H1 (cell line): ENCODE measurements at places on chromosomes 4 and X. TPM values are rescaled to one million over a fixed set of nuclear protein-coding genes. Genes with fewer than 3 reads are reported as not detected.

ADRA2C gene
- total RNA-seq, result 13.8 and 14.8 TPM in 2 replicates

FHIP1A gene
- 75.2 and 76.3 TPM in 2 replicates for total RNA-seq

SLC49A3 gene
- total RNA-seq, result 5.7 and 8.8 TPM in 2 replicates

CCDC158 gene
- not detected in 2 replicates for total RNA-seq

NDST3 gene
- total RNA-seq, result 0.60 and 0.71 TPM in 2 replicates

BEX1 gene
- 75.2 and 76.8 TPM in 2 replicates for total RNA-seq

NBDY gene
- total RNA-seq, result 57.8 and 66.0 TPM in 2 replicates

TRAM1L1 gene
- total RNA-seq, result 1.2 and 1.5 TPM in 2 replicates

BMPR1B gene
- total RNA-seq, result 0.61 and 1.1 TPM in 2 replicates

SASH3 gene
- not detected in 2 replicates for total RNA-seq

- DNase-seq, result peak; percentile 59
Observed at GRCh38 chrX:103215425-103215991, 600 bp downstream of the BEX4 start.

- no peak for DNase-seq
Observed at GRCh38 chr4:108738003-108738706, 24.7 kb downstream of the ETNPPL start.

DNA sequence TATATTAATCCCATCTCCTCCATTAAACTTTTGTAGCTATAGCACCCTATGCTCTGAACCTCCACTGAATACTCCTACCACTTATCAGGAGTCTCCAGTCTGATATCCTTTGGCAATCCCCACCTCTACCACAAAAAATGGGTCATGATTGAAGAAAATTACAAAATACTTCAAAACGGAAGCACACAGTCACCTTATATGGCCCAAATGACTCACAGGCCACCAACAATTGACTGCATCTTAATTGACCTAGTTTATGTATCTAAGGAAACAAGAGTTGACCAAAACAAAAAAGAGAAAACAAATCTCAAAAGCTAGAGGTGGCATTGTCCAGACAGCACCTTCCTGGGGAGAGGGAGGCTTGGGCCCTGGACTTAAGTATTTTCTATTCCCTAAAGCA, 120.0 kb upstream of the DIAPH2 start:
- no peak for DNase-seq

DNA sequence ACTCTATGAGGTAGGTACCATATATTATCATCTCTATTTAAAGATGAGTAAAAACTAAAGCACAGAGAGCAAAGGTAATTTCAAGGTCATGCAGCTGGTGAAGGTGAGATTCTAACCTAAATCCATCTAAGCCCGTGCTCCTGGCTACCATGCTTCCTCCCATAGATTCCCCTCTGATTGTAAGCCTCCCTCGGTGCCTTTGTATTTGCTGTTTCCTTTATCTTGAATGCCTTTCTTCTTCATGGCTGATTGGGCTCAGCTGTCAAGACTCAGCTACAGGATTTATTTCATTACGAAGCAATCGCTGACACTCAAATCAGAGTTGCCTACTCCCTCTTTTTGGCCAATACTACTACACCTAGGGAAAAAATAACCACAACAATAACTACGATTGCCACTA, 217.1 kb downstream of the ARAP2 start:
- no peak for DNase-seq

- DNase-seq, result no peak
Observed at GRCh38 chr4:113665036-113665435, 96.5 kb downstream of the CAMK2D start.

GRCh38 chr4:52780206-52780605, 29.0 kb upstream of the ERVMER34-1 start:
- DNase-seq, result no peak

DNA sequence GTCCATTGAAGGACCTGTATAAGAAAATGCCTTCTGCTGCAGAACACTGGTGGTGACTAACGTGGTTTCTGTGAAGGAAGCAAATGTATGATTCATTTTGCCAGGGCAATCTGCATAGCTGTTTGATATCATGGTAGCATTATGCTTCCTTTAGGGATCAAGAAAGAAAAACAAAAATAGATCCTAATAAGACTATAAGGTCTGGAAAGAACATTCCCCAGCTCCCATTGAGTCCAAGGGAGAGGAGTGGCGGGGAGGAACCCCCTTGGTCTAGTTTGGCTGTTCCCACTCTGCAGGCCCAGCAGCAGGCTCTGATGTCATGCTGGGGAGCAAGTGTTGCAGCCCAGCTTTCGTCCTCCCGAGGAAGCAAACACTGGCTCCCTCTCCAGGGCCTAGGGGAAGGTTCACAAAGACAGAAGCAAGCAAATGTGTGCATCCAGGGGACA, 154.5 kb upstream of the GALNT7 start:
- DNase-seq, result peak; percentile 47

- no peak for DNase-seq
Observed at GRCh38 chr4:8260656-8261111, 8.9 kb upstream of the HTRA3 start.

DNA sequence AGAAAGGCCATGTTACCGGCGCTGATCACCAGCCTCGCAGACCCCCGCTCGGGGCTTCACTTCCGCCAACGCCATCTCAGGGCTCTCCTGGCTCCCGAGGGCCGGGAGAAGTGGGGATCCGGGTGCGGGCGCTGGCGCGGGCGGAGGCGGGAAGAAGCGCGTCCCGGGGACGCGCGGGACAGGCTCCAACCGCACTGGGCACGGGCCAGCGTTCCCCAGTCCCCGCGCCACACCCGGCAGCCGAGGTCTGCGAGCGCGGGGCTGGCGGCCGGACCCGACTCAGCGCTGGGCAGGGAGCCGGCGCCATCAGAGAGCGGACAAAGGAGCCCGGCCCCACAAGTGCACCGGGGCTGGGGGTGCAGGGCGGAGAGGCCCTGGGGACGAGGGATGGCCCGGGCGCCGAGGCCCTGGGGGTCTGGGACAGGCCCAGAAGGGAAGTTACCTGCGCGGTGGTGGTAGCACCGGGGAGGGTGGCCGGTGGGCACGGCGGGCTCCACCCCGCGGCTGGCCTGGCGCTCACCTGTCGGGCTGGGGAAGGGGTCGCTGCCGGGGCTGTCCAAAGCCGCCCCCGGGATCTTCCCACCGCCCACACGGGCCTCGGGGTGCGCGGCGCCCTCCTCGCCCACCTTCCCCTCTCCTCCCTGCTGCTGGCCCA, 449 bp downstream of the CTPS2 start:
- peak; percentile 44 for DNase-seq

- no peak for DNase-seq
Observed at GRCh38 chr4:6227412-6228157, 27.2 kb upstream of the JAKMIP1 start.

GRCh38 chr4:128288689-128289106, 1.1 kb upstream of the PGRMC2 start:
- DNase-seq, result no peak

- no peak for DNase-seq
Observed at GRCh38 chr4:97525236-97525635, 618.0 kb downstream of the STPG2 start.

- DNase-seq, result no peak
Observed at GRCh38 chrX:84475596-84475995, 26.7 kb downstream of the HDX start.

GRCh38 chrX:34300871-34301270, 168.8 kb upstream of the FAM47A start:
- no peak for DNase-seq

GRCh38 chr4:74543231-74543781, 98.4 kb downstream of the AREG start:
- no peak for DNase-seq

DNA sequence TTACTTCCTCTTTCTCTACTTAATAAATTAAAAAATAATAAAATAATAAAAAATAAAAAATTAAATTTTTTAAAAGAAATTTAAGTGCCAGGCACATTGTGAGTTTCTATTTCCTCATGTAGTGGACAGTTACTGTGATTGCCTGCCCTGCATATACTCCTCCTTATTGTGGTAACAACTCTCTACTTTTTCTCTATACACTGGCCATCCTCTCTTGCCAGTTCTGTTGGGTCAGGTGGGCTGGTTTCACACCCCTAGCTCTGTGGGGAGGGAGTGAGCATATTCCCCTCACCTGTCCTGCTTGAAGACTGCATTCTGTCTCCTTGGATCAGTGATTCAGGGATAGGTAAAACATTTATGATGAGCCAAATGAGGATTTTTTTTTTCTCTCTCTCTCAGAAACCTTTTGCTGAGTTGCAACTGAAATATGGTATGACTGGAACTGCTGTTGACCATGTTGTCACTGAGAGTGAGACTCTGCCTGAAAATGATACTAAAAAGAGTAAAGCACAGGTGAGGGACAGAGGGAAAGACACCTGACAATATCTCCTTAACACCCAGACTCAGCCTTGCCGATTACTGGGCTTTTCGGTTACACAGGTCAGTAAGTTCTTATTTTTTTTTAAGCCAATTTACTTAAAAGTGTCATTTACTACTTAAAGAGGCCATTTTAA, 37.2 kb downstream of the CXXC4 start:
- DNase-seq, result no peak

DNA sequence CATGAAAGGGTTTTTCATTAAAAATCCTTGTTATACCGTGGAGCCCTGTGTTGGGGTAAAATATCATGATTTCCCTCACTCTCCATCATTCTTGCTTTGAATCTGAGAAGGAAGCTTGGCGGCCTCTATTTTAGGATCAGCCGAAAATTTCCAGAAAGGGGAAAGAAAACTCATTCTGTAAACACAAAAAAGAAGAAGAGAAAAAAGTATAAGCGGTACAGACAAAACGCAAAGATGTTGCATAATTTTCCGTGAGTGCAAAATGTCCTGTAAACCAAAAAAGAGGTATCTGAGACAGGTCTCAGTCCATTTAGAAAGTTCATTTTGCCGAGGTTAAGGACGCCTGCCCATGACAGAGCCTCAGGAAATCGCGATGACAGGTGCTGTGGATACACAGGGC, 5.3 kb downstream of the CSF2RA start:
- DNase-seq, result no peak

- no peak for DNase-seq
Observed at GRCh38 chr4:185404031-185404430, 7.4 kb downstream of the ANKRD37 start.

DNA sequence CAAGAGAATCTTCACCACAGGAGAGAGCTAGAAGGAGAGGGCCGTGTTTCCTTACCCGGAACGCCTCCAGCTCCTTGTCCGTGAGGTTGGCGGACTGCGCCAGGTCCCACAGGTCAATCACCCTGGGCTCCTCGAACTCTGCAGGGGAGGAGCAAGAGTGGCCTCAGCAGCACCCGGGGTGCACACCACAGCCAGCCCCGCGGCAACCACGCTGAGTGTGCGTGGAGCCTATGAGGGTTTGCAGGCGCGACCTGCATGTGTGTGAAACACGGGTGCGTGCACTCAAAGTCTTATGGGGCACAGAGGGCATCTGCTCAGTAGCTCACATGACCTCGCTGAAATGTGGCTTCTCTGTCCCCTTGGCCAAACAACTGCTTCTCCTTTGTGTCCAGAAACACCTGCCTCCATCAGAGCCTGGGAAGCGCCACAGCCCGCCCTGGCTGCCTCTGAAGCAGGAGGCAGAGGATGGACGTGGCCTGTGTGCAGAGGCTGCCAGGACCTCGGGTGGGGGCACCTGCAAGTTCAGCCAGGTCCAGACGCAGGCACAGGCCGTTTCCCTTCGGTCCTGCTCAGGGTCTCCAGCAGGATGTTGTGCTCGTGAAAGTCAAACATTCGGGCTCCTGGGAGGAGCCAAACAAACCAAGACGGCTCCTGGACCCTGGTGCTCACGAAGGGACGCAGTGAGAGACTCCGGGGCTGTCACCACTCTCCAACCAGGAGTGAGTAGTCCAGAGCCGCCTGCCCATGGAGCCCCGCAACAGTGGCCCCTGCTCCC, 16.0 kb downstream of the LRPAP1 start:
- DNase-seq, result no peak

- DNase-seq, result no peak
Observed at GRCh38 chr4:62487016-62487415, 1286.9 kb downstream of the ADGRL3 start.

DNA sequence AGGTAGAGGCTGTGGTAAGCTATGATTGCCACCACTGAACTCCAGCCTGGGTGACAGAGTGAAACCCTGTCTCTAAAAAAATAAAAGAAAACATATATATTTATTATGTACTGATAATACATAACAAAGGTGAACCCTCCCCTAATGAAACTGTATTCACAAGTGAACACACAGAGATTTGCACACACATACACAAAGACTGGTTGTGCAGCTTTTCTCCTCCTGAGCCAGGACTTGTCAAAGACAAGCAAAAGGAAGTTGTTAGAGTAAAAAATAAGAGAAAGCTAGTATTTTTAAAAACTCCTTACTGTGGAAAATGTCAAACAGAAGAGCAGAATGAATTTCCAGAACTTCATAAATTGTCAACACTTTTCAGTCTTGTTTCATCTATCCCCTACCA, 1.5 kb upstream of the GRSF1 start:
- DNase-seq, result no peak

GRCh38 chrX:134423606-134424005, 36.4 kb upstream of the HPRT1 start:
- DNase-seq, result no peak

DNA sequence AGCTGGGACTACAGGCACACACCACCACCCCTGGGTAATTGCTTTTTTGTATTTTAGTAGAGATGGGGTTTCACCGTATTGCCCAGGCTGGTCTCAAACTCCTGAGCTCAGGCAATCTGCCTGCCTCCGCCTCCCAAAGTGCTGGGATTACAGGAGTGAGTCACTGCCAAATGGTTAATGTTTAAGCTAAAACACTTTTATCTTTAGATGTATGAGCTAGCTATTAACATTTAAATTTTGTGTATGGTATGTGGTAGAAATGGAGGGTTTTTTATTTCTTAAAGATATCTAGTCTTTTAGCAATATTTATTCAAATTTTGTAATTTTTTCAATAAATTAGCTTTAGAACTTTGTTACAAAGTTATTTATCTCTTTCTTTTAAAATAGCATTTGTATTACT, 1659.8 kb upstream of the ADGRL3 start:
- no peak for DNase-seq

DNA sequence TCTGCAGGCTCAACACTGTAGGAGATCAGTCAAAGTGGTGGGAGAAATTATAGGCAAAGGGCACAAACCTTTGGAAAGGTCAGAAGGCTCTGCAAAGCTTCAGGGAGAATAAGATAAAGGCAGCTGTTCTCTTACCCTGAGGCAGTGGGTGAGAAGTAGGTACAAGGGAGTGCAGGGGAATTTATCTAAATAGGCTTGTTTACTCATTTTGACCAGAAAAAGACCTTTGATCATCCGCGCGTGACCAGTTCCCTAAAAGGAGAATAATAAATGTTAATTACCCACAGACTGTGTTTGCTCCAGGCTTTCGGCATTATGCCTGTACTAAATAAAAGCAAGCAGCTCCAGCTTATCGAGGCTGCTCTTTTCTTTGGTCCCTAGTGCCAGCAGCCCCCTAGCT, 9.3 kb downstream of the FGFBP2 start:
- no peak for DNase-seq
